ENCODE measurements at places on chromosomes 5 and 9.

GRCh38 chr9:83235526-83235925, 172.6 kb upstream of the RASEF start:
- no peak for DNase-seq

DNA sequence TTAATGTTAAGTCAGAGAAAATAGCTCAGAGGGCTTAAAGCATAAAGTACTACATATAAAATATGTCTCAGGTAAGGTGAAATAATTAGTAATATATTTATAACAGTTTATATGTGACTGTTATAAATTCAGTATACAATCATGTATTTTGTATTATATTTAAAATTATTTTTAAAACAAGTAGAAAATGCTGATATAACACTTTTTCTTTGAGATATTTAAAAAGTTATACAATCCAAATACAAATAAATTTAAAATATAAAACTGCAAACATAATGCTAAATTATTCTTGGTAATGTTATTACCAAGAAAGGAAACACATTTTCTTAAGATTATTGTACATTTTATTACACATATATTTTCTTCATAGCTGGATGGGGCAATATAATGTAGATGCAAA, 539.9 kb upstream of the CDH9 start:
- DNase-seq, result no peak

DNA sequence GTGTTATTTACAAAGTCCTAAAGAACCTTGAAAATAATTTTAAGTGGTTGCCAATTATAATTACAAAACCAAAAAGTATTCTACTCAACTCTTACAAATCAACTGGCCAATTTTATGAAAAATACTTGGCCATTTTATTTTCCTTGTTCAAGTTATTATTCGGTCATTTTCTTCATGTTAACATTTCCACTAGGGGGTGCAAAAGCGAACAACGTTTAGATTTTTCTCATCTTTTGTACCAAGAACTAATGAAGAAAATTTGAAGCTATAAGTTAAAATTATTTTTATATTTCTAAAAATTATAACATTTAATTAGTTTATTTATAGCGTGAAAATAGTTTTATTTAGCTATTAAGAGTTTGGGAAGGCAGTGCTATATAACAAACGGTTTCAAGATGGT, 1453.3 kb downstream of the MAT2B start:
- DNase-seq, result no peak

DNA sequence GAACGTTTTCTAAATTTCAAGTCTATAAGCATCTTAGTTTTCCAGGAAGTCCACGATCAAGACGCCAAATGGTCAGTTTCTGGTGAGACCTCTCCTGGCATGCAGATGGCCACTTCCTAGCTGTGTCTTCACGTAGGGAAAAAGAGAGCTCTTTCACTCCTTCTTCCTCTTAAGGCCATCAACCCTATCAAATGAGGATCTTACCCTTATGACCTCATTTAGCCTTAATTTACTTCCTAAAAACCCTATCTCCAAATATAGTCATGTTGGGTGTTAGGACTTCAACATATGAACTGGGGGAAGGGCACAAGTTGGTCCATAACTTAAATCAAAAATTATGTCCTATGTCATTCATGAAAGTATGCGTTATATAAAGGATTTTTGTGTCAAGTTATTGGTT, 229.5 kb downstream of the ARL15 start:
- no peak for DNase-seq

GRCh38 chr5:145792840-145793239, 42.3 kb downstream of the PRELID2 start:
- no peak for DNase-seq

Data from HS-5 (cell line).